Cardiac muscle cell (in vitro differentiated cells and primary cell): ENCODE measurements at places on chromosomes 7 and 10. TPM values are rescaled to one million over a fixed set of nuclear protein-coding genes. Genes with fewer than 3 reads are reported as not detected.

MSMB gene
- not detected in 2 replicates for polyA plus RNA-seq

SFTPA1 gene
- polyA plus RNA-seq: not detected in 2 replicates

GRCh38 chr7:114916261-114916892 is 5.5 kb upstream of the MDFIC start:
- DNase-seq: no peak

VDAC2 gene
- 363 and 376 TPM in 2 replicates for polyA plus RNA-seq
